GM06990 (cell line): ENCODE measurements at places on chromosomes 3 and 15.

- no peak for DNase-seq
Measured at GRCh38 chr15:80950291-80951078, 39.1 kb downstream of the MESD start.

DNA sequence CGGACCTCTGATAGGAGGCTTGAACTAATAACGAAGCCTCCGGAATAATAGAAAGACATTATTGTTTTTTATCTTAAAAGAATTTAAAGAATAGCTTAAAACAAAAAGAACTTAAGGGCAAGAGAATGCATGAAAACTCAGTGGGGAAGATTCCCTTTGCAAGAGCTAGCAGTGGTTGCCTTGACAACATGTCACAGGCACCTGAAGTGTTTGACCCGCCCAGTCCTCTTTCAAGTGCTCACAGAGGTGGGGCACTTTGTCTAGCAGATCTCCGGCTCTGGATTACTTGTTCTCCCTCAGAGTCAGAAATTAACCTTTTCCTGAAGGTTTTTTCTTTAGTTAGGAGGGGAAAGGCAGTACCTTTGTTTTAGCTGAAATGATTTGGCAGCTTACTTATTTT, 37.8 kb downstream of the LARS2 start:
- DNase-seq = no peak

DNA sequence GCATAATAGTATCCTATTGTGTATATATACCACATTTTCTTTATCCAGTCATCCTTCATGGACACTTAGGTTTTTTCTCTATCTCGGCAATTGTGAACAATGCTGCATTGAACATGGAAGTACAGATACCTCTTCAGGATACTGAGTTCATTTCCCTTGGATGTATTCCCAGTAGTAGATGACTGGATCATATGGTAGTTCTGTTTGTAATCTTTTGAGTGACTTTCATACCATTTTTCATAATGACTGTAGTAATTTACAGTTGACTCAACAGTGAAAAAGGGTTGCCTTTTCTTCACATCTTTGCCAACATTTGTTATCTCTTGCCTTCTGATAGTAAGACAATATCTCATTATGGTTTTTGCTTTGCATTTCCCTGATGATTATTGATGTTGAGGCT, 21.8 kb downstream of the MYH15 start:
- no peak for DNase-seq

- no peak for DNase-seq
Measured at GRCh38 chr3:78571486-78571885, 1196.3 kb downstream of the ROBO1 start.

DNA sequence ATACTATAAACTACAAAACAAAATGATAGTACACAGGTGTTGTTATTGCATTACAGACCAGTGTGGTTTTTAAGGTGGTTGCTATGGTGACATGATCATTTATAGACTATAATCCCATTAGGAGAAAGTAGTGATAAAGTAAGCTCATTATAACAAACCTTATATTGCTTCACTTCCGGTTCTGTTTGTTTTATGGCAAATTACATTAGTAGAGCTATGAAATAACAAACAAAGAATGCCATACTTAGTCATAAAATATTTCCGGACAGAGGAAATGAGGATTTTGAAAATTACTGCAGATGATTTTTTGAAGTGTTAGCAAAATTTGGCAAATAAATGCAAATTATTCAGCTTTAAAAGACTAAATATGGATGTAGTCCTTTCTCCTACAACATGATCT, 640.4 kb upstream of the ARPP21 start:
- DNase-seq = no peak
